ENCODE measurements at places on chromosomes 1 and 21.

DNA sequence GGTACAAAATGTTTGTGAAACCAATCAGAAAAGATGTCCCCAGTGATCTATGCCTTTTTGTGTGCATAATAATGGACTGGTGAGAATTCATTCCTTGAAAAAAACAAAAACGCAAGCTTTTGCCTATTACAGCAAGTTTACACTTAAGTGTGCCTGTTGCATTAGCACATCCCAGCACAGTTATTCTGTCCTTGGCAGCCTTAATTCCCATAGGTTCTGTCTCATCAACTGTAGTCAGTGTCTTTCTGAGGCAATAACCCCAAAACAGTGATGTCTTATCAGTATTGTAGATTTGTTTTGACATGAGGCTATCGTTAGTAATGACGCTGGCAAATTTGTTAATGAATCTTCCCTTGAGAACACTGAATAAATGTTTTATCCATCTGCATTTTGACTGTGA is 109.9 kb upstream of the KCTD3 start:
- DNase-seq: no peak

GRCh38 chr1:207817166-207817565 is 65.3 kb downstream of the CD46 start:
- DNase-seq: no peak

DNA sequence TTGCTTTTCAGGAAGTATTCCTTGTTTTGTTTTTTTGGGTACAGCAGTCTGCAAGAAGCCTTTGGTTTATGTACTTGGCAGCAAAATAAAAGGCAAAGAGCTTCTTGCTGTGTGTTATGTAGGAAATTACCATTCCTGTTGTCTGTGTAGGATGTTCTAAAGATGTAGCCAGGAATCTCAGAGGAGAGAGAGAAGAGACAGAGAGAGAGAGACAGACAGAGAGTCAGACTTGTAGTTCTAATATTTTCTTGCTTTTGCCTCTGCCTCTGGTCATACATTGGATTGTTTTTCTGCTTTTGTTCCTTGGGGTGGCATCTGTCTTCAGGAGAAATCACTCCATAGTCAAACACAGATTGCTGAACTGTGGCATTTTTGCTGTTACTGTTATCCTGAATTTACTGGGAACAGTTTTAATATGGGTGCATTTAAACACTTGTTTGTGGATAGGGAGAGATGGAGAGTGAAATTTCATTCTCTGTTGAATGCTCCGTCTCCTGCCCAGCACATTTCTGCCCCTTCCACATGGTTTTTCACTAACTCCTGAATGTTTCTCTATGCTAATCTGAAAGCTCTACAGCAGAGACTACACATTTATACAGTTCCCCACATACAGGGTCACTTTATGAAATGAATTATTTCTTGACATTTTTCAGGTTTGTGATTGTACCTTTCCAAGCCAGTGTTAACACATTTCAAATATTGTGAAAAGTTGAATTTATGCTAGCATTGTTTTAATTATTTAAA is 49.8 kb downstream of the POU2F1 start:
- DNase-seq: no peak

DNA sequence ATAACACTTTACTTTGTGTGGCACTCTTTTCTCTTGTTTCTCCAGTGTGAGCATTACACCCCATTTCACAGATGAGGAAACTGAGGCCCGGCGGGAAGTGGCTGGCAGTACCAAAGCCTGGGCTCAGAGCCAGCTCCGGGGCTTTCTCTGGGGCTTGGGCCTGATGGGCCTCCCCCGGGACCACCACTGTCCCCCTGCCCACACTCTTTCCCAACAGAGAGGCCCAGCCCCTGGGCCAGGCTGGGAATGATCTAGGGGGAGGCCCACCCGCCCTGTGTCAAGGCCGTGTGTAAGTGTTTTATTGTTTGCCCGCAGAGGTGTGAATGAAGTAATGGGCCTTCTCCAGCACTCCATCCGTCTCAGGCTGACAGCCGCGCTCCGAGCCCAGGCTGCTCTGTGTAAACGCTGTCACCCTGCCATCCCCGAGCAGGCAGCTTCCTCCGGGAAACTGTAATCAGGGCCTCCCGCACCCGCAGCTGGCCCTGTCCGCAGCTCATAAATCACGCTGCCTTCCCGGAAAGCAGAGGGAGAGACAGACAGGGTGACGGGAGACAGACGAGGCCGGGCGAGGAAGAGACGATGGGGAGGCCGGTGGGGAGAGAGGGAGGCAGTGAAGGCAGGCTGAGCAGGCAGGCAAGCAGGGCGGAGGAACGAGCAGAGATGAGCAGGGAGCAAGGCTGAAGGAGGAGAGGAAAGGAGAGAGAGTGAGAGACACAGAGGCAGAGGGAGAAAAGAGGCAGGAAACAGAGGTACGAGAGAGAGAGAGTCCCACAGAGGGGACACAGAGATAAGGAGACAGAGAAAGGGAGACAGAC is 109.7 kb upstream of the ZBTB40 start:
- DNase-seq: no peak

DNA sequence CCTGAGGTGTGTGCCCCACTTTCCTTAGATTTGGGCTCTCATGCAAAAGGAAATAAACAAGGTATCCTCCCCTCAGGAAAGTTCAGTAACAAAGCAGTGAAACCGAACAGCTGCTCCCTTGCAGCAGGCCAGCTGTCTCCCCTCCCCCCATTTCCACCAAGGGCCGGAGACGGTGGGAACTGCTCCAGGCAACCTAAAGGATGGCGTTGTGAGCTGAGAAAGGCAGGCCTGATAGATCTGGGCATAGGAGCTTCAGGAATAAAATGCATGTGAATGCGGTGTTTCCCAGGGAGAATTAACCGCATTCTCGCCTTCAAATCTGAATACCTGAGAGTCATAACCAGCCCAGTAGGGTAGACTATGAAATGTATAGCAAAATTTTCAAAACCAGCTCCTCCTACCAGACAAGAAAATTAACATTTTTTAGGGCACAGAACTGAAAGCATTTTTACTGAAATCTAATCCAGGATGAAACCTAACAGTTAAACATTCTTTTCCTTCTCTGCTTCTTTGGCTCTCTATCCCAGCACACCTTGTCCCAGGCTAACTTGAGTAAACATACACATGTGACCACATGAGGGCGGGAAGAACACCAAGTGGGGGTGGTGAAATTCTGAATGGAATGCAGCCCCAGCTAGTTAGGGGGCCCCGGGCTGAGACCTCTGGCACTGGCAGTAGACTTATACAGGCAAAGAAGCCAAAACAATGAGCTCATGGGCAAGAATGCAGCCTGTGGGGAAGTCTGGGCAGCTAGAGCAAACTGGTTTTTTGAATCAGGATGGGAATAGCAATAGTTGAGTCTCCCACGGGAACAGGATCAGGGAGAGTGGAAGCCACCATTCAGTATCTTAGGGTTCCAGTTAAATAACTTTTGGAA is 11.5 kb downstream of the MCL1 start:
- no peak for DNase-seq

DNA sequence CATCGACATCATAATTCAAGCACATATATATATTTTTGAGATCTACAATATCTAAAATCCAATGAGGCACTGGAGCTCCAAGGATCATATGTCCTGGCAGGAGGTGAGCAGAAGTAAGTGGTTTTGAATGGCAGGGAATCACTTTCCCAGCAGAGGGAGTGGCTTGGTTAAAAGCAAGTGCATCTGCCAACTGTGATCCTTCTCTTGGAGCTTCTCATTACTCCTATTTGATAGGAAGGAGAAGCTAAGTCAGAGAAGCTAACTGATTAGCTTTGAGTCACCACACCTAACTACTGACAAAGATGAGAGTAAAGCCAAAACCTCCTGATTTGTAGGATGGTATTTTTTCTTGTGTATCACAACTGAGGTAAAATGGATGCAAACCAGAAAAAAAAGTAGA is 55.0 kb downstream of the ALG14 start:
- DNase-seq: no peak

DNA sequence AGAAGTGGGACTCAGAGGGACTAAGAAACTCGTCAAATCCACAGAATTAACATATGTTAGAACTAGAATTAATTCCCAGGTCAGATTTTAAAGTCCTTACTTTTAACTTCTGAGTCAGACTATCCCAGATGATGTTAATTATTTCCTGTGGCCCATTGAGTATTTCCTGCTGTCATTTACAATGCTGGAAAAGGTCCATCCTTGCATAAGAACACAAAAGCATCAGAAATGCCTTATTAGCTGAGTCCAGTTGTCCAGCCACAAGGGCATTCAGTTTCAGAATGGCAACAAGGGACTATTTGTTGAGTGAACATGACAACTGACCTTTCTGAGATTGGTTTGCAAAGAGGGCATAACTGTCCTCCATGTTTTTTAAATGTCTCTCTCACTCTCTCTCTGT is 16.5 kb upstream of the HIVEP3 start:
- no peak for DNase-seq

GRCh38 chr1:109664671-109665070 is 3.2 kb upstream of the GSTM2 start:
- DNase-seq: no peak

DNA sequence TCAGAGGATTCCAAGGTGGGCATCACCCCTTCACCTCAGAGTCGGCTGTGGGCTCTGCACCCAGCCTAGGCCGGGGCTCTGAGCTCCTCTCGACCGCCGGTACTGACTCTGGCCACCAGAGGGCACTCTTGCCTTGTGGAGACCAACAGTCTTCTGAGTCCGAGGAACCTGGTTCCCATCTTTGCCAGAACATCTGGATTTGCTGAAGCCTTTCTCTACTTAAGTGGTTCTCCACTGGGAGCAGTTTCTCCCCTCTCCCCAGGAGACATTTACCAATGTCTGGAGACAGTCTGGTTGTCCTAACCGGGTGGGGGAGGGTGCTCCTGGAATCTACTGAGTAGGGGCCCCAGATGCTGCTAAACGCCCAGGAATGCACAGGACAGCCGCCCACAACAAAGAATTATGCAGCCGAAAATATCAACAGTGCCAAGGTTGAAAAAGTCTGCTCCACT is 9.4 kb downstream of the ETV3L start:
- DNase-seq: no peak

- DNase-seq: no peak
These were observed 35.9 kb downstream of the SLC30A1 start for GRCh38 chr1:211543025-211543424.

GRCh38 chr1:17874231-17874630 is 119.1 kb downstream of the ACTL8 start:
- no peak for DNase-seq

DNA sequence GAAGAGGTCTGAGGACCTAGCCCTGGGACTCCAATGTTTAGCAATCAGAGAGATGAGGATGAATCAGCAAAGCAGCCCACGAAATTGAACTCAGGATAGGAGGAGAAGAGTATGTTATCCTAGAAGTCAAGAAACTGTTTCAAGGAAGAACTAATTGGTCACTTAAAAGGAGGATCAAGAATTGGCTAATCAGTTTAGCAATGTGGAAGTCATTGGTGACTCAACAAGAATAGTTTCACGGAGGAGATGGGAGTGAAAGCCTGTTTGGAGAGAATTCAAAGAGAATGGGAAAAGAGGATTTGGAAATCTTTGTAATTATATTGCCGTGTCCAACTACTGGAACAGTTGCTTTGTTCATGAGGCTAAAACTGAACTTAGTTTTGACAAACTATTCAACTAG is 7.4 kb downstream of the HMCN1 start:
- no peak for DNase-seq

GRCh38 chr1:44903011-44903680 is 60.1 kb upstream of the PTCH2 start:
- no peak for DNase-seq

GRCh38 chr1:41809692-41810091 is 109.0 kb downstream of the HIVEP3 start:
- no peak for DNase-seq

GRCh38 chr1:3310718-3311400 is 143.6 kb upstream of the ARHGEF16 start:
- no peak for DNase-seq

DNA sequence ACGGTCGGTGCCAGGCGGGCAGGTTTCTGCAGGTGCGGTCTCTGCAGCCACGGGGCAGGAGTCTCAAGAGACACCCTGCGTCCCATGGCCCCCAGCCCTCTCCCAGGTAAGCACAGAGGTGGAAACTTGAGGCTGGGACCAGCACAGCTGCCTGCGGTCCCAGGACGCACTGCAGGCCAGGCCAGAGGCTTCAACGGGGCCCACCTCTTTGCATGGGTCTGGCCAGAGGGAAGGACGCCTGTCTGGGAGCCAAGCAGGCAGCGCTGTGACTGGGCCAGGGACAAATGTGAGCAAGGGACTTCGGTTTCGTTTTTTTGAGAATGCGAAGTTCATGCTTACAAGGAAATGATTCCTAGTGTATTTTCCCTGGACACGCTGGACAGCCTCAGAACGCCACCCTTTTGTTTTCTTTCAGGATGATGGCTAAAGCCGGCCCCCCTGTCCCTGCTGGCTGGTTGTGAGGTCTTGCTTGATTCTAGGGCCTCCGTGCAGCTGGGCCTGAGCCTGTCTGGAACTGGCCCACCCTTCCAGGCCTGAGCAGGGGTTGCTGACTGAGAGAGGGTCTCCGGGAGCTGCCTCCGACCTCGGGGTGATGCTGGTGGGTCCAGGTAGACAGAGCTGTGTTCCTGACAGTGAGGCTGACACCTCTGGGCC is 38.3 kb downstream of the MORN1 start:
- no peak for DNase-seq

- DNase-seq: no peak
These were observed 342.7 kb upstream of the NR5A2 start for GRCh38 chr1:199684686-199685273.

DNA sequence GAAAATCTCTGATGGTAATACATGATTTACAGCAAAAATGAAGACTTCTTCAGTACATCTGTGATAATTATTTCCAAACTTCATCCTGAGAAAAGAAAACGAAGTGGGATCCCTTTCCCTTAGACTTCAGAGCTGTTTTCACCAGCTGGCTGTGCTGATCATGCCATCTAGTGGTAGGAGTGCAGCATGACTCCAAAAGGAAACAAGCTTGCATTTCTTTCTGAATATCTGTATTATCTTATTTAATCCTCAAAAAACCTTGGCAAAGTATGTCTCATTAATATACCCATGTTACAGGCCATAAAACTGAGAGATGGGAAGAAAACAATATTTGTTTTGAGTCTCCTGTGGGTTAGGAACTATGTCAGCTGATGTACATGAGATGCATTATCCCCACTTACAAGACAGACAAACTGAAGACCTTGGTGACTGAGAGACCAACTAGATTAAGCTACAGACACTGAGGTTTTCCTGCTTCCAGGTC is 9.8 kb upstream of the GJA8 start:
- DNase-seq: no peak

DNA sequence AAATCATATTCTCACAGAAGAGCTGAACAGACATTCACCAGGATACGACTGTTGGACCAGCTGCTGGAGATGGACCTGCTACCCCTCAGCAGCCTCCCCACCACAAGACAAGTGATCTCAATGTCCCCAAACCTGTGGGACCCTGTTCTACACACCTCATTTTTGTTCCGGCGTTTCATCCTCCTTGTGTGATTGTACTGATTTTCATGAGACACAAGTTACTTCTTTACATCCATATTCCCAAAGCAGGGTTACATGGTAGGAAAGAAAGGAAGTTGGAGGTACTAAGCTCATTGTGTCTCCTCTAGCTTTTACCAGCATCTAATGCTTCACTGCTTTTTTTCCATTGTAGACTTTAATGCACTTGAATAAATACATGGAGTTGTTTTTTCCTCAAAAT is 8.7 kb downstream of the ADAMTS1 start:
- no peak for DNase-seq

Measured in esophagus squamous epithelium (tissue), 5 donors.